ENCODE measurements at places on chromosomes 11 and 22. TPM values are rescaled to one million over a fixed set of nuclear protein-coding genes. Genes with fewer than 3 reads are reported as not detected.

- DNase-seq = no peak
These were observed 1486.7 kb downstream of the FAM181B start for GRCh38 chr11:81246941-81247340.

- DNase-seq = no peak
These were observed 30.4 kb downstream of the LDHAL6A start for GRCh38 chr11:18485913-18486528.

SLC37A2 gene
- total RNA-seq = 0.67 TPM

DNA sequence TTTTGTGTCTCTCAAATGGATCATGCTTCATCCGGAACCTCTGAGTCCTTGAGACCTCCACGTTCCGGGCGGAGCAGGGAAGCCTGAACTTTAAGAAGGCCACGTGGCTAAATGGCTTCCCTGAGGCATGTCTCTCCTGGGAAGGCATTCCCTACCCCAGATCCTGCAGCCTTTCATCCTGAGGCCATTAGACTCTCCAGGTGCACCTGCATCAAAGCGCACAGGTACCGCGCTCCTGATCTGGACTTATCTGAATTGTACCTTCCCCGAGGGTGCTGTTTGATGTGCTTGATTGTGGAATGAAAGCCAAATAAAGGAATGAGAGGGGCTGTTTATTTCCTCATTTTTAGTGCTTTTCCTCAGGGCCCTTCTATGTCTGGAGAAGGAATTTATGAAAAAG is 22.5 kb downstream of the C22orf31 start:
- no peak for DNase-seq

DNA sequence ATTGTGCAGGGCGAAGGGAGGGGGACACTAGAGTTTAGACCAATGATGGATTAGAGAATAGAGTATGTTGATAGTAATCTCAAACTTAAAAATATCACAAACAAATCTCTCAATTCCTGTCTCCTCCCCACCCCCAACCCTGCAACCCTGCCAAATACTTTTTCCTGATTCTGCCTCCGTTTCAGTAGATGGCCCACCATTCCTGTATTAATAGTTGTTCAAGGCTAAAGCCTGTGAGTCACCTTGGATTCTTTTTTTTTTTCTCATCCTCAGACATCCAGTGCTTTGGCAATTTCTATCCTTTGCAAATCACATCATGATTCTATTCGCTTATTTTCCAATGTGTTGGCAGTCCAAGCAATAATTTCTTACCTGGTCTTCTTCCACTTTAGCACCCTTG is 207.9 kb downstream of the DYNC2H1 start:
- no peak for DNase-seq

DNA sequence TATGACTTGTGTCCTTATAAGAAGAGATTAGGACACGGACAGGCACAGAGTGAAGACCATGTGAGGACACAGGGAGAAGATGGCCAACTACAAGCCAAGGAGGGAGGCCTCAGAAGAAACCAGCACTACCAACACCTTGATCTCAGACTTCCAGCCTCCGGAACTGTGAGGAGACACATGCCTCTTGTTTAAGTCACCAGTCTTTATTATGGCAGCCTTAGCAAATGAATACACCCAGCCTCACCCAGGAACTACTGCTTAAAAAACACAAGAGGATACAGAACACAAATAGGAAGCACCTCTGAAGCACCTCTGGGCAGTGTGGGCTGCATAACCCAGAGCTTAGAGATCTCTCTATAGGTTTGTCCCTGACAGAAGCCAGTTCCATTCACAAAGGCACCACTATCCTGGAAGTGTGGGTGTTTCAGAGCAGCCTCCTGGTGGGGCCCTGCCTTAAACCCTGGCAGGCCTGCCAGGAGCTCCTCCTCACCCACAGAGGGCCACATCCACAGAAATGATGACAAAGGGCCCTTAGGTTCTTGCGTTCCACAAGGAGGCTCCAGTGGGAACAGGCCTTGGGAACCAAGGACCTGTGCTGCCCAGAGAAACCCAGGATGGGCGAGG is 58.8 kb downstream of the CHRDL2 start:
- no peak for DNase-seq

DNA sequence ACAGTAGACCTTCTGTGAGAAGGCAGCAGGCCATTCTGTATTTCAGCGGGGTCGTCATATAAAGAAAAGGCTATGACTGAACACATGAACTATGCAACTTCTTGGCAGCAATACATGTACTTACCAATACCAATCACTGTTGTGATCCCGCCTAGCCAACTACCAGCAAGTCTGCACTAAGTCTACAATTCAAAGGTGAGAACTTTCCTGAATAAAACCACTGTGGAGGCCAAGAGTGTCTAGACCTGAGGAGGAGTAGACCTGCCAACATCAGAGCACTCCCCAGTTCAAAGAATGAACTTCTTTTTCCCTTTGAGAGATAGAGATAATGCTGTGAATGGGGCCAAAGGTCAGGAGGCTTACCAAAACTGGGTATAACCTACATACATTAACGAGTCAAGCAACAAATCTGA is 108.2 kb downstream of the SIK3 start:
- DNase-seq = no peak

GRCh38 chr11:78921509-78921908 is 346.8 kb upstream of the NARS2 start:
- no peak for DNase-seq

DNA sequence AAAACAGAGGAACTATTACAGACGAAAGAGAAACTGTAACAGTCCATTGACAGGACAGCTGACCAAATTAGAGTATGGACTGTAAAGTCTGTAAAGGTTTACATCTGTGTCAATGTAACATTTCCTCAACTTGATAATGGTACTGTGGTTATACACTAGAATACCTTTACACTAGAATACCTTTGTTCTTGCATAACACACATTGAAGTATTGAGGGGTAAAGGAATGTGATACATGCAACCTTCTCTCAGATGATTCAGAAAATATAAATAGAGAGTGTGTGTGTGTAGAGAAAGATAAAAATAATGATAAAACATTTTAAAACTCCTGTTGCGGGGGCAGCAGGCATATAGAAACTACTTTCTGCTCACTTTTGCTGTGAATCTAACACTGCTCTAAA is 5.6 kb upstream of the EEF1G start:
- no peak for DNase-seq

- no peak for DNase-seq
These were observed 7.2 kb downstream of the SUN2 start for GRCh38 chr22:38748487-38749136.

GRCh38 chr22:42343531-42344081 is 73.2 kb upstream of the TCF20 start:
- no peak for DNase-seq

- no peak for DNase-seq
These were observed 15.2 kb downstream of the E2F8 start for GRCh38 chr11:19225581-19225980.

TREH gene
- total RNA-seq = not detected

DNA sequence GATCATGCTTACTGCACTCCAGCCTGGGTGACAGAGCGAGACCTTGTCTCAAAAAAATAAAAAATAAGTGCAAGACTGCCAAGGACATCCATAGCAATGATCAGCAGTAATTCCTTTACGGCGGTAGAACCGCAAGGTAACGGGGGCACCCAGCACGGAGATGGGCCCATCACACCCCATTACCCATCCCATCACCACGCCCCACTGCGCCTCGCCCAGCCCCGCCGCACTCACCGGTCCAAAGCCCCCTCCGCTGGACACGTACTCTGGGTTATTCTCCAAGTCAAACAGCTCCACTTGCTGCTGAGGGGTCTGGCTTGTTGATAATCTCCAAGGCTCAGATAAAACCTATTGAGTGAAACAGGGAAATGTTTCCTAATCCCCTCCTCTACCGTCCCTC is 8.7 kb upstream of the TESMIN start:
- no peak for DNase-seq

DNA sequence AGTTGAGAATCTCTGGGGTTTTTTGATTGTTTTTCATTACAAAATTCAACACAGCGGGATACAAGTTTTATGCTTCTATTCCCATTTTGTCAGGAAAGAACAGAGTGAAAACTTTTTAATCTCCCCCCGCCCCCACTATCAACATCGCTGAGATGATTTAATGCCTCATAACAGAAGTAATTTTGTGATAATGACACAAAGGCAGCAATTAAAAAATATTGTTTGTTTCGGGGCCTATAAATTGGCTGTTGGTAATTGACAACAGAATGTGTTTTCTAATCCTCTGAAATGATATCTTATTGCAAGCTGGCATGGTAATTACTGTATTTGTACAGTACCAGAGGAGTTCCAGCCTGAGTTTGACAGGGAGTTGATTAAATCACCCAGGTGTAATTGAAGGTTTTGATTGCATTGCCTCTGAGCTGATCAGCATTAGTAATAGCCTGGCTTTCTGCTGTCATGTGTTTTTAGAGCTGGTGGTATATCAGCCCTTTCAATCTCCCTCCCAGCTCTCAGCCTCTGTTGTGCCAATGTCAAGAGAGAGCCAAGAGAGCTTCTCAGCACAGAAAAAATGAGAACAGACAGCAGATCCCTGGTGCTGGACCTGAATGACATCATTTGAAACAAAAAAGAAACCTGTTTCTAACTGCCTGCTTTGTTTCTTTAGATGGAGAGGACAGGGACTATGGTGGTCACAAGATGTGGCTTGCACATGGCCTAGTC is 265.1 kb downstream of the FAM76B start:
- no peak for DNase-seq

GRCh38 chr11:134691985-134692384 is 279.9 kb upstream of the B3GAT1 start:
- DNase-seq = no peak

LSP1 gene
- not detected for total RNA-seq

KRTAP5-8 gene
- not detected for total RNA-seq

DNA sequence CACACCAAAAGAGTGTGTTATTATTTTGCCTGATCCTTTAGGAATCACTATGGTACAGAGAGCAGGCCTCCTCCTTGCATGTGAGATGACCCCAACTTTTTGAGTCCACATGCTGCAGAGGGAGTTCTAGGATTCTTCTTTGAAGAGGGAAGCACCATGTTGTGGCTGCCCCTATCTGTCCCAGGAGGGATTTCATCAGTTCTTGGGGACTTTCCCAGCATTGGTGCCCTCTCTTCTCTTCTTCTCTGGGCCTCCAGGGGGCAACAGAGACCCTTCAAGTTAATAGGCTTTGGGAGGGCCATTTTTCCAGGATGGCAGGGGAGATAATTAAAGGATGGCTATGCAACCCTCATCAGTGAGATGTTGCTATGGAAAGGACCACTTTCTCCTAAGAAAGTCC is 3.6 kb downstream of the MMP1 start:
- DNase-seq = no peak

DNA sequence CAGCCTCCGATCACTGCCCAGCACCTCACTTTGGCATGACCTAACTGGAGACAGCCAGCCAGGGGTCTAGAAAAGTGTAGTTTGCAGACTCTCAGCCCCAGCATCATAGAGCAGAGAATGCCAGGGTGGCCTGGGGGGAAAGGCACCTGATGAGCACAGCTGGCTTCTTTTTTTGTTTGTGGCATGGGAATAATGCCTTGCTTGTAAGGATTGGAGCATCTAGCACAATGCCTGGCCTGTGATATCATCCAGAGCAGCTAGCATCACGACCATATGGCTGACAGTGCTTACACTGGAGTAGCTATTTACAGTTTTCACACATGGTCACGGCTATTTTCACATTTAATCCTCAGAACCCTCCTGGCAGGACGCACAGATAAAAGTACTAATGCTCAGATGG is 594.8 kb upstream of the B3GAT1 start:
- DNase-seq = no peak

IL17REL gene
- 0.04 TPM for total RNA-seq

GRCh38 chr11:30594646-30595411 is 8.7 kb upstream of the MPPED2 start:
- no peak for DNase-seq

OR52N4 gene
- not detected for total RNA-seq

GRCh38 chr11:119081682-119082260 is 2.9 kb upstream of the HMBS start:
- DNase-seq = no peak

GRCh38 chr11:66562907-66563583 is 5.4 kb downstream of the CTSF start:
- DNase-seq = no peak

GRCh38 chr22:49302150-49302460 is 525.6 kb downstream of the BRD1 start:
- no peak for DNase-seq

SLC43A3 gene
- 48.0 TPM for total RNA-seq

LMF2 gene
- total RNA-seq = 29.5 TPM

GRCh38 chr11:76318744-76319384 is 62.1 kb downstream of the THAP12 start:
- DNase-seq = peak; percentile 36

Measured in pulmonary artery endothelial cell (primary cell).